ENCODE measurements at places on chromosomes 6 and 20.

GRCh38 chr20:20024942-20025341, 7.8 kb downstream of the NAA20 start:
- no peak for DNase-seq

DNA sequence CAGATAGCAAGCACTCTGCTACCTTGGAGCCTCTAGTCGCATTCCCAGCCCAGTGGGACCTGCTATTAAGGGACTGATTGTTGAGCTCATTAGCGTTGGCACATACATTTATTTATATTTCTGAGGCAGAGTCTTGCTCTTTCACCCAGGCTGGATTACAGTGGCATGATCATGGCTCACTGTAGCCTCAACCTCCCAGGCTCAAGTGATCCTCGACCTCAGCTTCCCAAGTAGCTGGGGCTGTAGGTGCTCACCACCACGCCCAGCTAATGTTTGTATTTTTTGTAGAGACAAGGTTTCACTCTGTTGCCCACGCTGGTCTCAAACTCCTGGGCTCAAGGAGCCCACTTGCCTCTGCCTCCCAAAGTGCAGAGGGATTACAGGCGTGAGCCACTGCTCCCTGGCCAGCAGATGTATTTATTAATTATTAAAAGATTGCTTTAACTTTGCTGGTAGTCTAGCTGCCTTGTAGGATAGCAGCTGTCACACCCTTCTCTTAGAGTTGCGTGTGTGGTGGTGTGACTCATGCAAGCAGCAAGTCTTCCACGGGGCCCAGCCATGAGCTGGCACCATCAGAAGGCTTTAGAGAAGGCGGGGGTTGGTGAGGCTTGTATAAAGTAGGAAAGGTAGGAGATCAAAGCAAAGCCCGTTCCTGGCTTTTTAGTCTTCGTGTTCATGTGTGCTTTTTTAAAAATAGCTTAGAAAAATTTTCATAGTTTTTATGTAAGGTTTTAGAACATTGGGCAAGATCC, 16.5 kb downstream of the ACTR5 start:
- DNase-seq: no peak

GRCh38 chr6:56570413-56571359, 72.0 kb downstream of the DST start:
- no peak for DNase-seq

DNA sequence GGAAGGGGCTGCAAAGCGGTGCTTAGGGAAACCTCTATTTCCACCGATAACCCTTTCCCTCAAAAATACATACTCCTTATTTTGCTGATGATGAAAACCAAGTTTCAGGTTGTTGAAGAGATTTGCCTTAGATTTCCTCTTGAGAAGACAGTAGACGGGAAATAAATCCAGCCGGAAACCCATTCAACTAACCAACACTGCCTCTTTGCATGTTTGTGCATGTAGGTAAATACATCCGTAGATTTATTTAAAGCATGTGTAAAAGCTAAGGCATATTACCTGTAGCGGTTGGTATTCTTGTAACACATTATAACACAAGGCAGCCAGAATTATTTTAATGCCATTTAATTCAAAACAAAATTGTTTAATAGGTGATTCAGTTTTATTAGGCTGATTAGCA, 136.3 kb upstream of the SLC22A23 start:
- no peak for DNase-seq

DNA sequence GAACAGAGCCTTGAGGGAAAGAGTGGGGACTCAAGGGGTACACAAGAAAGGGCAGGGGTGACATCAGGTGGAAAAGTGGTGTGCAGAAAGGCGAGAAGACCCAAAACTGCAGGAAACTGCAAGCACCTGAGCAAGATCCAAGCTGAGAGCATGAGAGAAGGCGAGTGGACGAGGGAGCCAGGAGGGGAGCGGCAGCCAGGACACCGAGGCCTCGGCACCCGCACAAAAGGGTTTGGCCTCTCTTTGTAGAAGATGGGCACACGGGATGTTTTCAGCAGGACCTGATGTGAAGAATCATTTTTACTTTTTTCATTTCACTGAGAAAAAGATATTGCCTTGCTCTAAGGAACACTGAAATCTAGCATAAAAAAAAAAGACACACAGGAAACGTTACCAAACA, 82.1 kb upstream of the FOXQ1 start:
- DNase-seq: no peak

DNA sequence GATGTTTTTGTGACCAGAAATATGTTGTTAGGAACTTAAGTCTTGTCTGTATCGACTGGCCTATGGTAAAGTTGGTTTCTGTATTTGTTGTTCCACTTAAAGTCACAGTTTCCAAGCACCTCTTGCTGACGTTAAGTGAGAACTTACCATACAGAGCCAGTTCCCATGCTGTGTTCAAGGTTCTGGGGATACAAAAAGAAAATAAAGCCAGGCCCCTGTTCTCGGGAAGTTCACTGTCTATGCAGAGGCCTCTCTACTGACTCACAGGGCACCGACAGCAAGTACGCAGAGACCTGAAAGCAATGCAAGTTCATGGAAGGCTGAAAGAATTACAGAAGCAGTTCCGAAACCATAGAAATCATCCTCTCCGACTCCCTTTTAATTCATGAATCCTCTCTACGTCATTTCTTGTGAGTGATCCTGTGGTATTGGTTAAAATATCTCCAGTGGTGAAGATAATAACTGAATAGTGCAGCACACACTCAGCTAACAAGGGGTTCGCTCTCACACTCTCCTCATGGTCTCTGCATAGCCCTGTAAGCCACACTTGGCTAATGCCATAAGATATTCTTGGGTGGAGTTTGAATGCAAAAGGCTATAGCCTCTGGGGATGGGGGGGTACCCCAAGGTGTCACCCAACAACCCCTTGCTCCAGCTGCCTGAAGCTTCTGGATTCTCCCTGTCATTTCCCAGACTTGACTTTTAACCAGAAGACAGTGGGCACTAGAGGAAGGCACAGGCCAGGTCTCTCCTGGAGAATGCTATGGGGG, 91.2 kb upstream of the EXOC2 start:
- DNase-seq: no peak

DNA sequence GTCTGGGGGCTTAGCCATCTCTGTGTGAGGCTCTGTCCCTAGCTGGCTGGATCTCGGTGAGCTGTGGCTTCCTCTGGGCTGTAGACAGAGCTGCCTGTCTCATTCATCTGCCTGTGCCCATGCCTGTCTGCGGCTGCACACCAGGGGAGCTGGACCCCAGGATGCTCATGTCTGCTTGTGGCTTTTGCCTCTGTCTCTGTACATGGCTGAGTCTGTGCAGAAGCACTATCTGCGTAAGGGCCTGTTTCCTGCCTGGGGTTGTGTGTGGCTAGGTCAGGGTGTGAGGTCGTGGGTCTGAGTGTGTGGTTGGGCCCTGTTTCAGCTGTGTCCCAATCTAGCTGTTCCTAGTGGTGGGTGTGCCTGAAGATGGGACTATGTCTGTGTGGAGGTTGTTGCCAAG, 68.2 kb downstream of the CDH22 start:
- no peak for DNase-seq

DNA sequence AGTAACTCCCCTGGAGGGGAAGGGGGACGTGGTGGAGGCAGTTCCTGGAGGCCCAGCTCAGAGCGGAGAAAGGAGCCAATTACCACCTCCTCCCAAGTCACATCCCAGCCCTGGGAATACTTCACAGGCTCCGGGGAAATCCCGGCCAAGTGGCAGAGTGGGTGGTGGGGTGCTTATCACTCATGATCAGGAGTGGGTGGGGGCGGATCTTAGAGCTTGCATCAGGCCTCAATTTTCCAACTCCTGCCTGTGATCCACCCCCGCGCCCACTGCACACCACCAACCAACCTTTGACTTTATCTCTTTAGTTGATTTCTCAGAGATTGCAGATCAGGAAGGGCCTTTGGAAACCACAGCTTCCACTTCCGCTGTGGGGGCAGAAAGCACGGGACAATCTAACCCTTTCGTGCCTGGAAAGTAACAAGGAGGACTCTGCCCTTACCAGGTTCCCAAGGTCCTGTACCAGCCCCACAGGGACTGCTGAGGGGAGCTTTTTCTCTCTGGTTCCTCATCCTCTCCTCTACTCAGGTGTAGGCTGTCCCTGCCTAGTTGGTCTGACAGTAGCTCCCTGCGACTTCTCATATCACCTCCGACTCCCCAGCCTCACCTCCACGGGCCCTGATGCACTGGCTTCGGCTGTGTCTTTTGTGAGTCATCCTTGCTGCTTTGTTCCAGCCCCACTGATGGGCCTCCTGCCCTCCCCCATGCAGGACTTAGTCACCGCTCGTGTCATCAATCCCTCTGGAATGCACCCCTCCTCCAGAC, 24.9 kb upstream of the IER3 start:
- DNase-seq: no peak

DNA sequence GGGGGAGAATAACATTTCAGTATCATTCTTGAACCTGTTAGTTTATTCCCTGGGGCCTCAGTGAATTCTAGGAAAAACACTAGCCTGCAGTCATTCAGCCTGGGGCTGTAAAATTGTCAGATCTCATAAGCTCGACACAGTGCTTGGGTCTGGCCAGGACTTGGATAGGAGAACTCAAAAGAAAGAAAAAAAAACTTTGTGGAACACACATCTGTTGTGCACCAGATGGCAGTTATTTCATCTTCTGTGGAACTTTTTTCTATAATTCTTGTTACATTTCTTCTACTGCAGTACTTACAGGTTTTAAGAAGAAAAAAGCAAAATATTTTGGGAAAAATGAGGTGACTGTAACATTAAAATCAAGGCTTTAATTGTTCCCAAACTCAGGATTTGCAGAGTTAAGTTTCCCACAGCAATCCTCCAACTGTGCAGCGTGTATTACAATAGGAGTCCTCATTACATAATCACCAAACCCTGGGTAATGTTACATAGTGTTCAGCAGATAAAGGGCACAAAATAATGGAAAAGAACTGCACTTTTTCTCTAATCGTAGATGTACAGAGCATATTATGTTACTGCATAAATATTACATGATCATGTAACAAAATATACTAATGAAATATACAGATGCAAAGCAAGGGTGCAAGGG, 531.1 kb upstream of the CITED2 start:
- no peak for DNase-seq

DNA sequence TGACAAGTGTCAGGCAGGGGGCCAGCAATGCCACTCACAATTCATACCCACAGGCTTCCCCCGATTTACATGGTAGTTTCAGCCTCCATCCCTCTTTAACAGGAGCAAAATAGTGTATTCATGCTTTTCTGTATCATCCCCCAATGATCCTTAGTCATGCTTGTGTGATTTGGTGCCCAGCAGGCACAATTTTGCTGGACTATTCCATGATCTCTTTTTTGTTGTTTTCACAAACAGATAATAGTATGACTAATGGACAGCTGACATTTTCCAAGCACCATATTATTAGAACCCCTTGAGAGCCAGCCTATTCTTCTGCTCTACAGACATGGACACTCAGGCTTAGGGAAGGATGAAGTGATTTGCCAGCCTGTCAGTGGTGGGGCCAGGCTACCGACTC, 128.2 kb upstream of the RIPOR2 start:
- no peak for DNase-seq

DNA sequence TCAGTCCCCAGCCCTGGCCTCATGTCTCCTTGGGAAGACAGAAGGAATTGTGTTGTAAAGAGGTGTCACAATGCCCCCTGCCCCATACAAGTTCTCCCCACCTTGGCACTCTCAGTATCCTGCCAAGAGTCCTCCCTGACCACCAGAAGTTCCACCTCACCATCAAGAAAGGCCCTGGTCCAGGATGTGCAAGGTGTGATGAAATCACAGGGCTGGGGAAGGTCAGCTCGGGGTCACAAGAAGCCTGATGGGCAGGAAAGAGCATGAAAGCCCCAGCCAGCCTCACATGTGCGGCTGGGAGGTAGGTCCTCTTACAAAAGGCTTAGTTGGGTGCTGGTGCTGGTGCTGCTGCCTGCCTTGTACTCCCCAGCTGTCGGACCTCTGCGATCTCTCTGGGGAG, 12.9 kb upstream of the C6orf132 start:
- no peak for DNase-seq

DNA sequence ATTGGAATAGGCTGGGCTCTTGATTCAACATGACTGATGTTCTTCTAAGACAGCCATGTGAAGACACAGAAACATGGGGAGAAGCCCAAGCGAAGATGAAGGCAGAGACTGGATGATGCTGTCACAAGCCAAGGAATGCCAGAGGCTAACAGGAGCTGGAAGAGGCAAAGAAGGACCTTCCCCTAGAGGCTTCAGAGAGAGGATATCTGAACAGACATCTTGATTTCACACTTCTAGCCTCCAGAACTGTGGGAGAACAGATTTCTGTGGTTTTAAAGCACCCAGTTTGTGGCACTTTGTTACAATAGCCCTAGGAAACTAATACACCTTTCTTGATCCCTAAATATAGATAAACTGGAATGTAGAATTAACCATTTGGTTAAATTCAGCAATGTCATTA, 127.0 kb downstream of the EDN1 start:
- DNase-seq: no peak

GRCh38 chr6:2245877-2246863, 765 bp upstream of the GMDS start:
- peak; percentile 59 for DNase-seq

DNA sequence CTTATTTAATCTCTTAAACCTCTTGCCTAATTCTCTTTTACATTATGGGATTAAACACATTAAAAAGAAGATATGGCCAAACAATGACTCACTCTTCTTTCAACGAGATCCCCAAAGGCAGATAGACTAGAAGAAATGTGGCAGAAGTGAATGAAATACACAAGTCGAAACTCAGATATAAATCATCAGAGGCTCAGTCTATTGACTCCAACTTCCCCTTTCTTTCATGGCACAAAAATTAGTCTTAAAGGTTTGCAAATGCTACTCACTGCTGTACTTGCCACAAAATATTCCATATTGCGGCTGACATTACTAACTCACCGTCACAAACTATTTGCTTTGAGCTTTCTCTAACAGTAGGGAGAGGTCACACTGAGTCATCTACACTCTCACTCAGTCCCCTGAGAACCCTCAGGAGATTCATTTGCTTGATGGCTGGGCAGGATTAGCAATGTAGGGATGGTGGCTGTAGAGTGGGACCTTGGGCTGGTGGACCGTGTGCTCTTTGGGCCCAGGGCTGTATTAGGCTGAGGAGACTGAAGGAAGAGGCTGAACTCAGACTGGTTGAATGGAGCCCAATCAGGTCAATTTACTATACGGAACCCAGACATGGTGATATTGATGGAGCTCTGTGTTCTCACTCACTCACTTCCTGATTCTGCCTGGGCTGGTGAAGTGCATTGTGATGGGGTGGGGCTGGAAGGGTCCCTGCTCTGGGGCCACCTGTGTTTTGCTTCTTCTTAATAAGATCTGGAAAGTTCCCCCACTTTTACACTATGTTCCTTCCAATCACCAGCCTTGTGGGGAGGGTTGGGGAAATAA, 42.8 kb upstream of the UBR2 start:
- no peak for DNase-seq

GRCh38 chr6:54932622-54933021, 86.1 kb downstream of the FAM83B start:
- DNase-seq: no peak

DNA sequence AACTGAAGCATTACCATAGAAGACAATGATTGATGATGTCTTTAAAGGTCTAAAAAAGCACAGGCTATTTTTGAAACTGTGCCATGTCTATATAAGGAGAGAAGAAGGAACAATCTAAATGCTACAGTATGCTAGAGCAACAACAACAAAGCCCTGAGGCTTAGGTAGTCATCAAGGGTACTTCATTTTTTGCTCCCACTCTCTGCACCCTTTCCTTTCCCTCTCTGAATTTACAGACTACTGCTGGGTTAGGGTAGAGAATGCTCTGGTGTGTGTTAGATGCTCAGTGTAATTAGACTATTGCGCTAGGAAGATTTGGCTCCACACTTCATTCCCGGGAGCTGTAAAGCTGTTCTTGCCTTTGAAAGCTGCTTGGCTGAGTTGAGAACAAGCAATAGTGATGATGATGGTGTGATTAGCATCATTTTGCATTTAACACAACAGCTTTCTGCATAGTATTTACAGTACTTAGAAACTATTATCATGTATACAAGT, 1262.5 kb upstream of the CITED2 start:
- DNase-seq: no peak
